ENCODE measurements at places on chromosomes 3 and 15.

DNA sequence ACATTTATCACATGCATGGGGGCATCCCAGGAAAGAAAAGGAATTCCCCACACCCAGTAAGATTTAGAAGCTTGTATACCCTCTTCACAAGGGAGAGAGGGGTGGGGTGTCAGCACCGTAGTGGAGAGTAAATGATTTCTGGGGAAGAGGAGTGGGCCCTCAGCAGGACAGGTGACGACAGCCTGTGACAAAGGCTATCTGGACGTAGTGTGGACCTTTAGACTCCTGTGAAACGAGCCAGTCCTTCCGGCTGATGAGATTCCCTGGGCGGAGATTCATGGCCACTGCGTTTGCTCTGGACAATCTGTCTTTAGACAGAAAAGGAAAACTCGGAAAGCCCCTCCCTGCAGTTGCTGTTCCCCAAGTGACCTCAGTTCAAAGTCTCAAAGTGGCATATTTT, 1.7 kb upstream of the FAM3D start:
- no peak for DNase-seq

- DNase-seq: no peak
Measured at GRCh38 chr15:85031944-85032558, 50.4 kb downstream of the PDE8A start.

- no peak for DNase-seq
Measured at GRCh38 chr3:123687286-123687685, 102.4 kb upstream of the HACD2 start.

DNA sequence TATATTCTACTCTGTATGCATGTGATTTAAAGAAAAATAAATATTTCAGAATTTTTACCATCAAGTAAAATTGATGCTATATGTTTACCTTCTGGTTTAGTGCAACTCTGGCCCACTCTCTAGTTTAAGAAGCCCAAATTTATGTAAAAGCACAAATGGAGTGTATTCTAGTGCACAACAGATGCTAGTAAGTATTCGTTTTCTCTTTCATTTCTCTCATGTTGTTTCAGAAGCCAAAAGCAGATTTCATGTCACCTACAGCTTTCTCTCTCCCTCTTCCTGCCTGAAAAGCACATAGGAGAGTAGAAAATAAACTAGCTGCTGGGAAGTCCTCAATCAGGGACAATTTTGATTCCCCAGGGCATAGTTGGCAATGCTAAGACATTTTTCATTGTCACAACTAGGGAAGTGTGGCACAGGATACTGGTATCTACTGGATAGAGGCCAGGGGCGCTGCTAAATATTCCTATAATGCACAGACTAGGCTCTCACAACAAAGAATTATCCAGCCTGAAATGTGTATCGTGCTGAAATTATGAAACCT, 147.4 kb upstream of the ARHGEF26 start:
- DNase-seq: no peak

DNA sequence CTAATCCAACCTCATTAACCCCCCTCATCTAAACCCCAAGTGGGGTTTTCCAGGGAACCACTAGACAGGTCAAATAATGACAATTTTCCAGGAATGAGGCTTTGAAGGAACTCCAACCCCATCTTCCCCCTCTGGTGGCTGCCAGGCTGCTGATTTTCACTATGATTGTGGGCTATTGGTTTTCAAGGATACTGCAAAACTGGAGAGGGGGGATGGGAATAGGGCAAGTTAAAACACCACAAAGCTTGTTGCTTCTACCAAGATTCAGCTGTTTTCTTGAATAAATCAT, 10.4 kb upstream of the ZNF662 start:
- DNase-seq: no peak

GRCh38 chr3:128269006-128269775, 115.9 kb downstream of the EEFSEC start:
- no peak for DNase-seq

- DNase-seq: no peak
Measured at GRCh38 chr3:190016966-190017365, 103.7 kb downstream of the P3H2 start.

GRCh38 chr3:40088527-40089170, 220.9 kb upstream of the EIF1B start:
- no peak for DNase-seq

GRCh38 chr15:72992841-72993252, 59.4 kb upstream of the NEO1 start:
- DNase-seq: no peak

- DNase-seq: peak; percentile 35
Measured at GRCh38 chr3:11452885-11453847, 181.0 kb downstream of the ATG7 start.

GRCh38 chr15:41870689-41871081, 23.2 kb downstream of the SPTBN5 start:
- DNase-seq: no peak

DNA sequence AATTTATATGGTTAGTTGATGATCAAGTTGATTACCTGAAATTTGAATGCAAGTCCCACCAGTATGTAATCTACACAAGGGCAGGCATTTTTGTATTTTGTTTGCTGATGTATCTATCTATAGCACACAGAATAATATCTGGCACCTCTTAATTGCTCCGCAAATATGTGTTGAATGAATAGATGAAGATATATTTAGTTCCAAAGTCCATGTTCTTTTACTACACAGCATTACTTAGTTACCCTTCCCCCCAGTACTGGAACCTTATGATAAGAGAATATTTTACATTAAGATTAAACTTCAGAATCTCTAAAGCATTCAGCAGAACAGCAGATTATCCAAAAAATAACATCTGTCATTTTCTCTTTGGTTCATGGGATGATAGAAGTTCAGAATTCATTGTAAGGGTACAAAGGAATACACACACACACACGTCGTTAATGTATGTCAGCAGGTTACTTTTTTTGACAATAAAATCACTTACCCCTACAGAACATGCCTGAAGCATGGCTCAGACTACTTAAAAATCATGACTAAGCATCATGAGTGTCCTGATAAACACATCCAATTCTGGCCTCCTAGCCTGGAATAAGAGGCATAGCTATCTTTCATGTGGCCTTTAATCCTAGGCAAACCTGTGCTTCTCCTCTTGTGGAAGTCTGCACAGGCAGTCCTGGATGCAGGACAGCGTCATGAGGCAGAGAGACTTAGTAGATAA, 148.9 kb upstream of the TBC1D5 start:
- DNase-seq: no peak

DNA sequence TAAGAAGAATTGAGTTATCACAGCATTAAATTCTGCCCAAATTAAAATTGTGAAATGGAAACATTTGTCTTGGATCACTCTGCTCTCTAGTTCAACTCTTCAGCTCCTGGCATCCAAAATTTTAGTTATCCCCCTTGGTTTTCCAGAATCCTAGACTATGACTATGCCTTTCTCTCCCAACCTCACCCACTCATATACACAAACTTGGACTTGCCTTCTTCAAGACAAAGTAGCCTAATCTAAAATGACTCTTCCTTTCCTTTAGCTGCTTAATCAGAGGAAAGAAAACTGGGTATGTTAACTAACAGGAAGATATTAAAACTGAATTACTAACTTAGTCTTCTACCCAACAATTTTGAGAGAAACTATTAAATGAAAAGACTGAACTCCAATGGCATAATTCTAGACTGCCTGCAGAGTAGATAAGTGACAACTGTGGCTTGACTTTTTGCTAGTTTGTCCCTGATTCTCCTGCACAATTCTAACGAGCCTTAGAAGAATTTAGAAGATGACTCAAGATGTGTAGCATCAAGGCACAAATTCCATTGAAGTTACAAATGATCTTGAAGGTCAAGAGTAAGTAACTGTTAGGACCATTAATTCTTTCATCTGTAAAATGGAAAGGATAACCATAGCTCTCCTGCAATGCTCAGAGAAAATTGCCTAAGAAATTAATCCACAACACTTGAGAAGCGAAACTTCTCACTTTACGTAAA, 5.2 kb upstream of the GOLIM4 start:
- DNase-seq: no peak

DNA sequence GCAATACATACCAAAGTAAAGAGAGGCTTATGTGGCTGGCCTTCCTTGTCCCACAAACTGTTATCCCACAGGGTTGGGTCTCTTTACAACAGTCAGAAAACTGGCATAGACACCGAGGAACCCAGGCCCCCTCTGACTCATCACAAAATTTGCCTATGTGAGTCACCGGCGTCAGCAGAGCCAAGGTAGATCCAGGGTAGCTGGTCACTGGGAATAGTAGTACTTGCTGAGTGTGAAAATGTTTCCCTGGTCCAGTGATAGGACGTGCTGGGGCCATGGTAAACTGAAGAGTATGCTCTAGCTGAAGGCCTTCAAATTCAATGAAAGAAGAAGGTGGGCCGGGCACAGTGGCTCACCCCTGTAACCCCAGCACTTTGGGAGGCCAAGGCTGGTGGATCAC, 27.1 kb upstream of the SKIL start:
- no peak for DNase-seq

DNA sequence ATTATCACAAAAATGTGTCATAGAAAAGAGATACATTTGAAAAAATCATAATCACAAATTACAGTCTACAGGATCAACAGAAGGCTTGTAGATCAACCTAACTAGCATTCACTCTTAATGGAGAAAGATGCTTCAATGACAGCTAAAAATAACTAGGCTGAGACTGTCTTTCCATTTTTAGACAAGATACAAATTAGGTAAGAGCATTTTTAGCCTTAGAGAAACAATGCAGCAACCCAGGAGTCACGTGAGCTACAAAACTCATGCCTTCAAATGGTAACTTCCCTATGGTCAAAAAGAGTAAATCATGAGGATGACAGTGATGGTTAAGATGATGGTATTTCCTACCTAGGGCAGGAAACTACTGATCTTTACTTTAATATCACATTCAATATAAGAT, 415.4 kb downstream of the MAGI1 start:
- DNase-seq: no peak

DNA sequence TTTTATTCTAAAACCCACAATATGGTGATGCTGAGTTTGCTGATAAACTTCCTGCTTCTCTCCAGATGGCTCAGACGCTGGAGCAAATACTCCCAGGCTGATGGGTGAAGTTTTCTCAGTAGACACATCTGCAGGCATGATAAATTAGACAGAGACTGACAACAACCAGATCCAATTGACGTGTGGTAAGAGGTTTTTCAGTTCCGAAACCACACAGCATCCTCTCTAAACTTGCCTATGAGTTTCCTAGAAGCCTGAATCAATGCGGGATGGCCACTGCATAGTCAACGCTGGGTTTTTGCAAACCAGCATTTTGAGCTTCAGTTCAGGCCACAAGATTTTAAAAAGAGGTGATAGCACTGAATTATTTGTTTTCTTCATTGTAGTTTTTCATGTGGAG, 360.3 kb upstream of the ARRDC4 start:
- no peak for DNase-seq

GRCh38 chr15:27871902-27872260, 227.2 kb downstream of the OCA2 start:
- DNase-seq: no peak
